Mucosa of descending colon (tissue), 3 donors: ENCODE measurements at places on chromosomes 7 and 10. TPM values are rescaled to one million over a fixed set of nuclear protein-coding genes. Genes with fewer than 3 reads are reported as not detected.
A peak's percentile ranks its signal among the peaks of the same experiment; 100 is the strongest.

DNA sequence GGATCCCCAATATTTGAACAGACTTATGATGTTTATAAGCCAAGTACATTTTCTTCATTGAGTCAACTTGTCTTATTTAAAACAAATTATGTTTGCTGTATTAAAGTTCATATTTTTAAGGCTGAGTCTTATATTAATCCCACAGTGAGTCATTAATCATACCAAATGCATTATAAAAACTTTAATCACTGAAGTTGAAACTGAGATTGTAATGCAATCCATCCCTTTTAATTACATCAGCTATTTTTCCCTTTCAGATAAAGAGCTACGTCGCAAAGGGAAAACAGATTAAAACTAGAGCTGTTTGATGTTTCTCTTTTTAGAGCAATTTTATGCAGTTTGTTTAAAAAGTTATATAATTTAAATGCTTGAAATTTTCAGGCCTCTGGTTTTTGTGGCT is 183.0 kb downstream of the ARID5B start:
- no peak for DNase-seq

PRTFDC1 gene
- 11.9 TPM for total RNA-seq

- no peak for DNase-seq
These were observed 56.5 kb downstream of the LYZL1 start for GRCh38 chr10:29345144-29345909.

- DNase-seq, result no peak
These were observed 57.5 kb downstream of the CAMK2B start for GRCh38 chr7:44267719-44268421.

DNA sequence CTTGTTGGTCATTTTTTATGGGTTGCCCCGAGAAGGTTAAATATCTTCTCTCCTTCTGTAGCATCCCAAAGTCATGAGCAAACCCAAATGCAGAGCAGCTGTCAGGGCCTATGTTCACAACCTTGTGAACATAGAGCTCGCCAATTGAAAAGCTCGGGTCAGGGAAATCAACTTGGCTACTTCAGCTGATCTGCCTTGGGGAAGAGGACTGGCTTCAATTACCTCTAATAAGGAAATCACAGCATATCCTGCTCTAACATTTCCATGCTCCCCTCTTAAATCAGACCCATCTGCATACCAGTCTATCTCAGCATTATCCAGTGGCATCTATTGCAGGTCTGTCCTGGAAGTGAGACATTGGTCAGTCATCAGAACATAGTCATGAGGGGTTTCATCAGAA is 105.6 kb downstream of the ANKRD26 start:
- DNase-seq, result no peak

SPDYE1 gene
- not detected for total RNA-seq

TEX47 gene
- not detected for total RNA-seq

DNA sequence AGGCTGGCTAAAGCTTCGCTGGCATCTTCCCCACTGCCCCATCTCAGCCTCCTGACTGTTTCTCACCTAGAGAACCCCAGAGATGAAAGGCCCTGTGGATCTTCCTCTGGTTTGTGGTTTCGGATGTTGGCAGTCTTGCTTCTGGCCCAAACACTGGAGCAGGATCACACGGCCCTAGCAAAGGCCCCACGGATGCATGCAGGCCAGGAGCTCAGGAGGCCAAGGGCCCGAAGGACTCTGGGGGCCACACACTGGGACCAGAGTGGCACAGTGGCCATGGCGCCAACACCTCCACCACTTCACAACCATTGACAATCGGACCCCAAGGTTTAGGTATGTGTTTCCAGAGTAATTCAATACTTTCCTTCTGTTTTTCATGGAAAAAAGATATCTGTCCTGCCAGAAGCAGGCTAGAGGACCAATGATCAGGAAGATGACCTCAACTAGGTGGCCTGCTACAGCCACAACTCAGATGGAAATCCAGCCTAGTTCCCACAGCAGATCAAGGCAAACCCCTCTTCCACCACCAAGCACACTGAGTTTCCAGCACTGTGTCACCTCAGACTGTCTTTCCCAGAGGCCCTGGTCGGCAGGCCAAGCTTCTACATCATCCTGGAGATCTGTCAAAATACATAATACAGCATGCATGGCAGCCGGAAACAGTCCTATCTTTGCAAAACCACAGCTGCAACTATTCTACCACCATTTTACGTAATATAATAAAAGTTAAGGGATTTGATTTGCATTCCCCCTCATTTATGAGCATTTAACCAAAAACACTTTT is 53.0 kb downstream of the CTBP2 start:
- DNase-seq, result no peak

- no peak for DNase-seq
These were observed 231.2 kb downstream of the PTPRN2 start for GRCh38 chr7:158356454-158356853.

GRCh38 chr7:122944682-122945303 is 50.7 kb downstream of the TAS2R16 start:
- no peak for DNase-seq

DNA sequence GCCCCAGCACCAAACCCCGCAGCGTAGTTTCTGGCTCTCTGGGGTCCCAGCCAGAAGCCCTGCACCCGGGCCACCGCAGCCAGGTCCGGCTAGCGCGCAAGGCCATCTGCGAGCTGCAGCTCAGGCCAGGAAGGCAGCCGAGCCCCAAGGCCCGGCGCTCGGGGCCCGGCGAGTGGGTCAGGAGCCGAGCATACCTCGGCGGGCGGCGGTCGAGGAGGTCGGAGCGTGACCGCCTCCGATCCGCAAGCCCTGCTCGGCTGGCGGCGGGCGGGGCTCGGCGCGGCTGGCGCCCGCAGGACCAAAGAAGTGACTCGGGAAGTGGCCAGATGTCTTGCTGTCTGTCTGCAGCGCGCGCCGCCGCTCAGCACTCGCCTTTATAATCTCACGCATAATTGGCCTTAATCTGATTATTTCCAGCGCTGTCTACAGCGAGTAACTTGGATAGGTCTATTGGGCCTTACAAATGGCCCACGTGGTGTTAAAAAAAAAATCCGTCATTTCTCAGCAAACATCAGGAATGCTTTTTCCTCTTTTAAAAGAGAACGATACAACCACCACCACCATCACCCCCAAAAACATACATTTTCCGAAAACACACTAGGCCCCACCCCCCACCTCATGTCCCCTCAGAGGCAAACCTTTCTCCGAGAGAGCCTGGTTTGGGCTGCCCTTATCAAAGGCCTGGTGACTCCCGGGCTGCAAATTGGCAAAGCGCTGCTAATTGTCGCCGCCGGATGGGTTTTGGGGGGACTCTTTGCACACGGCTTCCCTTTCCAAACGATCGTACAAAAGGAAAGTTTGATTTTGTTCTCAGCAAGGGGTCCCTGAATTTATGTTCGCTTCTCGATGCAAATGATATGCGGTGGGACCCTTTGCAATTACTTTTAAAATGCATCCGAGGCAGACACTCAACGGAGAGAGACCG is at the start of gene DRGX:
Gene DRGX, minus strand, starts transcription at position 349 of the 925 bp plus-strand sequence. CDS start 649 bp downstream, outside the sequence.
- no peak for DNase-seq

- no peak for DNase-seq
These were observed 44.6 kb upstream of the BICC1 start for GRCh38 chr10:58467931-58468635.

- no peak for DNase-seq
These were observed 194.4 kb upstream of the C7orf33 start for GRCh38 chr7:148395990-148396716.

DNA sequence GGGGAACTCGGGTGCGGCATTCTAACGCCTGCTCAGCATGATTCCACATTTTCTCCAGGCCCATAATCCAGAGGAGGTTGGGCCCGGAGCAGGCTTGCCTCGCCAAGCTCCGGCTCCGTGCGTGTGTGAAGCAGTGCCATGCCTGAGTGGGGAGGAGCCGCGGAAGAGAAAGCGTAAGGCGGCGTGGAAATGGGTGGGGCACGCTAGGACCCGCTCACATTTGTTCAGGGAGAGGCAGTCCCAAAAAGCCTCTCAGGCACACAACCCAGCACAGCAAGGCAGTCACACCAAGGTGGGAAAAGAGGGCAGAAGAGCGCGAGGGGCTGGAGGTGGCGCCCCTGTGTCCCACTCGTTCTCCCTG is 695 bp upstream of the VDAC2 start:
- peak; percentile 83 for DNase-seq

C10orf53 gene
- total RNA-seq, result not detected

NXPH1 gene
- not detected for total RNA-seq

RAMP3 gene
- 13.5 TPM for total RNA-seq

GRCh38 chr10:60521974-60522405 is 132.3 kb upstream of the ANK3 start:
- DNase-seq, result no peak

- DNase-seq, result no peak
These were observed 76.4 kb upstream of the ZMIZ1 start for GRCh38 chr10:78992333-78992732.

FHIP2A gene
- total RNA-seq, result 15.0 TPM

DNA sequence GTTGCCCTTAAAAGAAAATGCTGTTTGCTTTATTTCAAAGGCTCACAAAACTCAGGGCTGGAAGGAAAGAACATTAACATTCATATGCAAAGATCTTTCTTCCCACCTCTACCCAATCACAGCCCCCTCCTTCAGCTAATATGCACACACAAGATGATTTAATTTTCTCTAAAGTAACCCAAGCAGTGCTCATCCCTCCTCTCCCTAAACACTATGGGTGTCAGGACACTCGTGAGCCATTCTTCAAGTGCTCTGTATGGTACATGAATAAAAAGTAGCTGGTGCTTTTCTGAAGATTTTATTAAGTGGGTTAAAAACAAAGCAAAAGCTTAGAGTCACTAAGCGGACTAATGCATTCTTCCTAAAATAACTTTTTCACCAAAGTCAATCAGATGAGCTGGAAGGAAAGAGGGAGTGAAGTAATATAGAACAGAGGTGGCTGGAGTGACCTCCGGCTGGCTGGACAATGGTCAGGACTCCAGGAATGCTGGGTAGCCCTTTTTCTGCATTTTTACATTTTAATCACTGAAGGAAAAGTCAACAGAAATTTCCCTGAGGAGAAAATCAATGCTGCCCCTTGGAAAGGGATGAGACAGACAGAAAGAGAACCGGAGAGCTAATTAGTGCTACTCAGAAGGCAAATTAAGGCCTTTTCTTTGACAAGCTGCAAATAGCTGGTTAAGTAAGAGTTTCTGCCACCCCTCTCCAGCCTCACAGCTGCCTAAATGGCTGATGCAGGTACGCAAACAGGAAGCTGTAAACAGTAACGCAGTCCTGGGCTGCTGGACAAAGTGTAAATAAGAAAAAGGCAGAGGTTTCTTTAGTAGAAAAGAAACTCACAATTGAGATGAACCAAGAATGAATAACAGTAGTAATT is 6.6 kb downstream of the DGKI start:
- no peak for DNase-seq

GRCh38 chr7:1377111-1377909 is 82.0 kb downstream of the MICALL2 start:
- DNase-seq, result no peak

DNA sequence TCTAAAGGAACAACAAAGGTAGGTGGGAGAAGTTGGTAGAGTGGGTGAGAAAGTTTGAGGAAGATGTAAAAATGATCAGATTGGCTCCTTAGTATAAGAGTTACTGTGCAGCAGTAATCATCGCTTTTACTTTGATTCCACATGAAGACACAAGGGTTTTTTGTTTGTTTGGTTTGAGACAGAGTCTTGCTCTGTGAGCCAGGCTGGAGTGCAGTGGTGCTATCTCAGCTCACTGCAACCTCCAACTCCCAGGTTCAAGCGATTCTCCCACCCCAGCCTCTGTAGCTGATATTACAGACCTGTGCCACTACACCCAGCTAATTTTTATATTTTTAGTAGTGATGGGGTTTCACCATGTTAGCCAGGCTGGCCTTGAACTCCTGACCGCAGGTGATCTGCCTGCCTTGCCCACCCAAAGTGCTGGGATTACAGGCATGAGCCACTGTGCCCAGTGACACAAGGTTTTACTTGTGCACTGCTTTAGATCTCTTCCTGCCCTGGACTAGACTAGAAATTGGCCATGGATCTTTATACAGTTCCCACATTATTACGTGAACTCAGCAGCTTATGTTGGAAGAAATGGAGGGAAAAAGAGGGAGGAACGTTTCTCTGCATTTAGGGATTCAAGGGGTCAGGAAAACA is 10.7 kb downstream of the LUC7L2 start:
- DNase-seq, result no peak

- no peak for DNase-seq
These were observed 157.5 kb upstream of the TNS3 start for GRCh38 chr7:47739301-47739875.

GRCh38 chr7:68224041-68224741 is 1227.6 kb downstream of the TYW1 start:
- no peak for DNase-seq

GRCh38 chr10:74771054-74771453 is 55.3 kb upstream of the KAT6B start:
- DNase-seq, result no peak

GRCh38 chr10:122157451-122157850 is 113.6 kb upstream of the BTBD16 start:
- DNase-seq, result no peak

POU6F2 gene
- not detected for total RNA-seq

- no peak for DNase-seq
These were observed 719 bp downstream of the CALN1 start for GRCh38 chr7:72411419-72411818.

GRCh38 chr10:44320756-44321155 is 64.1 kb downstream of the CXCL12 start:
- DNase-seq, result no peak

GRCh38 chr7:1586827-1587705 is 17.2 kb upstream of the PSMG3 start:
- DNase-seq, result no peak

DNA sequence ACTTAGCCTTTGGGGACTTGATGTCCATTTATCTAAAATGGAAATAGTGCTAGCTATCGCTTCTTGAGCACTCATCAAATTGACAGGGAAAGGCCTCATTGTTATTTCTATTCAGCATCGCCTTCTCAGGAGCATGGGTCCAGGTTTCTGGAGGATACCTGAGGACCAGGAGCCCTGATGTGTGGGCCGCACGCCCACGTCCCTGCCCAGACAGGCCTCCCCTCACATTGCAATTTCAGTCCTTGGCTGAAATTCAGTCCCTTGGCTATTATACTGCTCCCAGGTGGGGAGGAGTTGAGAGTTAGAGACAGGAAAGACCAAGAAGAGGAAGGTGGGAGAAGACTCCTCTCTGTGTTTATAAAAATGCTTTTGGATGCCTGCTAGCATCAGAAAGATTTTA is 38.9 kb downstream of the GPRIN2 start:
- DNase-seq, result no peak

- no peak for DNase-seq
These were observed 445.5 kb upstream of the MKI67 start for GRCh38 chr10:128571745-128572144.

ZNF488 gene
- 1.4 TPM for total RNA-seq

DNA sequence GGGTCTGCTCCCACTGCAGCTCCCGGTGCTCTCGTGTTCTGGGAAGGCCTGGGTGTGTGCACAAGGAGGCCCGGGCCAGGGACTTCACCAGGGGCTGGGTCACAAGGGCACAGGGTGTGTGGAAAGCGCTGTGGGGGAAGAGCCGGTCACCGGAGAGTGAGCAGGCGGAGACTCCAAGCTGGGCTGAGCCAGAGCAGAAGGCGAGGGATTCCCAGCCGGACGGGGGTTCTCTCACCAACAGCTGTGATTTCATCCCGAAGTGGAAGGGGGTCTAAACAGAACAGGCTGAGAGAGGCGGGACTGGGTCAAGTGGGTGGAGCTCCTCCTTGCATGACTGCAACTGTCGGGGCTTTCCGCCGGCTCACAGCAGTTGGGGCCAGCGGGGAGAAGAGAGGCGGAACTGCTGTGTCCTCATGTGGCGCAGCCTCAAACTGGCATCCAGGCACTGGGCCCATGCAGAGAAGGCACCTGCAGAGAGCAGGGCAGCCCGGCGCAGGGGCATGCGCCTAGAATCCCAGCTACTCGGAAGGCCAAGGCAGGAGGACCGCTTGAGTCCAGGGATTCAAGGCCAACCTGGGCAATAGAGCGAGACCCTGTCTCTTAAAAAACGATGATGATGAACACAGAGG is 7.6 kb upstream of the ORAI2 start:
- DNase-seq, result peak; percentile 93

- DNase-seq, result no peak
These were observed 88.2 kb upstream of the AFAP1L2 start for GRCh38 chr10:114492351-114493037.
